ENCODE measurements at places on chromosomes 1 and 21.

DNA sequence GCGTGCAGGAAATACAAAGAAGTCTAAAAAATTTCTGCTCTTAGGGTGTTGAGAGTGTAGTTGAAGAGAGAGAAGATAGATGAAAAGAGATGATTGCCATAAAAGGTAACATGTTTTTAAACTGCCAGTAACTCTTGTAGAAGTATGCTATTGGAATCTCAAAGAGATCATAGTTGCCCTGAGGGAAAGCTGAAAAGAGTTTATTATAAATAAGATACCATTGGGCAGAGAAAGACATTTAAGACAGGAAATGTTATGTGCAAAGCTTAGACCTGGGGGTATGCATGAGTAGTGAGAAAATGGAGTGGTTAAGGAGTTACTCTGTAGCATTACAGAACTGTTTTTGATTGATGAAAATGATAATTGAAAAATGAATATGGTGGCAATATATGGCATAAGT, 17.6 kb downstream of the GABPA start:
- no peak for DNase-seq

DNA sequence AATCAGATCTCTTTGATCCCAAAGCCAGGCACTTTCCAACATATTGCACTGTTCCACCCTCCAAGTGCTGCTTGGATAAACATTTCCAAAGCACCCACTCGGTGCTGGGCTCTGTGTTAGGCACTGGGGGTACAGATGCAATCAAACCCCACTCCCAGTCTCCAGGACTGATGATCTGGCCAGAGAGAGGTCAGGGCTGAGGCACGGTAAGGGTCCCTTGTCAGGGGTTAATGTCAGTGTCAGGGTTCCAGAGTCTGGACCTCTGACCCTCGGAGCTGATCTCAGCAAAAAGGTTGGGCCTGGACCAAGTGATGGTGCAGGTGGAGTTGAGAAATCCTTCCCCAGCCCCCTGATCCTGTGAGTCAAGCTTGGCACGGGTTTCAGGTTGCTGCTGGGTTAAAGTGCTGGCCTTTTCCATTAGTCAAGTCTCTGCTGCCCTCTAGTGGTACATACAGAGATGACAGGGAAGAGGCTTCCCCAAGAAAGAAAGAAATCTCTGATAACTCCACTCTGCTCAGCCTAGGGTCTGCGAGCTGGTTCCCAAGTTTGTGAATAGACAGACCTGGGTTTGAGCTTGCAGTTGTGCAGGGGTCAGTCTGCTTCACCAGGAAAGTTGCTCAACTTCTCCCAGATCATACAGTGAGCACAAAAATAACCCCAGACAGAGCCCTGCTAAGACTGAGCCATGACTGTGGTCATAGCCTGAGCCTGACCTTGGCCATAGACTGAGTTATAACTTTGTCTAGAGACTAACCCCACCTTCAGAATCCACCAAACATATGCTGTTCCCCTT, 74.6 kb downstream of the DMRTA2 start:
- DNase-seq: peak; percentile 25

GRCh38 chr1:214581785-214582184, 21.2 kb upstream of the CENPF start:
- no peak for DNase-seq

DNA sequence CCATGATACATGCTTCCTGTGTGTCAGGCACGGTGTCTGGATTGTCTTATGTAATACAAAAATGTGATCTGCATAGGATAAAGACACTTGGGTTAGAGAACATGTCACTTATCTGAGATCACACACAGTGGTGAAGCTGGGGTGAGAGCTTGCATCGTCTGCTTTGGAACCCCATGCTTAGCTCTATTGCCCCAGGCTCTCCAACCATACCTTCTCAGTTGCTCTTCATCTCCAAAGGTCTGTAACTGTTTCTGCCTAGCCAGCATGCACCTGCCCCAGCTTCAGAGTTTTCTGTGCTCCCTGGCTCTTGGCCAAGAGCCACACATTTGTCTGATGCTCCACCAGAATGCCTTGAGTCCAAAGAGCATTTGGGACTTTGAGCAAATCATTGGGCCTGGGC, 93.9 kb upstream of the COG2 start:
- DNase-seq: no peak

DNA sequence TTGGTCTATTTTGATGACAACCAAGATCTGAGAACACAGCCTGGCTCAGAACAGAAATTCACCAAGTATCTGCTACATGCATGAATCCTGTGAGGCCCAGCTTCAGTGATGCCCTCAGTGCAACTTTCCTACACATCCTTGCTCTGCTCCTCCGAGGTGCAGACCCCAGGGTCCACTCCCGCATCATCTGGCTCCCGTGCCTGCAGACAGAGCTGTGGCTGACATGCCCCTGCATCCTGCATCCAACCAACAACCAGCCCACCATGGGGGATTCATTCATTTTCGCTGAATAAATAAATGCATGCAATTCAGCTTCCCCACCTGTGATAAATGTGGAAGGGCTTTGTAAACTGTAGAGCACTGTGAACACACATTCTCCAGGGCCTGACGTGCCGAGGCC, 112.3 kb downstream of the GLIS1 start:
- no peak for DNase-seq

DNA sequence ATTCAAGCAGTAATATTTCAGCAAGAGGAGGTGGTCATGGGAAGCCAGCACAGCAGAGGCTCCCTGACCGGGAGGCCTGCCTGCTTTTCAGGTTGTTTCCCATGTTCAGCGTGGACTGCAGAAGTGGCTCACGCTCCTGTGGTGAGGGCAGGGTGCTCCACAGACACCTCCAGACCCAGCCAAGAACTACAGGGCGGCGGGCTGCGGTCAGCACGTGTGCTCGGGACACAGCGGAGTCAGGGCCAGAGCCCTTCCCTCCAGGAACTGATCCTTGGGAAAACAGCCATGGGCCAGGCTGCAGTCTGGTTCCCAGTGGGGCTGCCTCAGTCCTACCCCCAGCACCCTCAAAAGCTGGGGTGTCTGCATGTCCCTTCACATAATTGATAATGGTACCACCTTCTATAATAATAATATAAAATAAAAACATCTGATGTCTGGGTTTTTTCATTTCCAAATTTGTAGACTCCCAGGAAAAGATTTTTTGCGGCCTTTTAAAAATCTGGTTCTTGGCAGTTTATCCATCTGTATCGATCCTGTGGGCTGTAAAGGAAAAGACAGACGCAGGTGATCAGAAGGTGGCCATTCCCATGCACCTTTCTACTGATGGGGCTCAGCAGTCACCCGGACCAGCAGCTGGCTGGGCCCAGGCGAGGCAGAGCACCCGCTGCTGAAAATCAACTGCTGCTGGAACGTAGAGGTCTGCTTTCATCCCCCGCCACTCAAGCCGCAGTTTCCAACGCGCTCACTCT, 10.7 kb downstream of the THAP3 start:
- DNase-seq: no peak

- DNase-seq: no peak
Measured at GRCh38 chr1:185400052-185400451, 83.0 kb upstream of the IVNS1ABP start.

DNA sequence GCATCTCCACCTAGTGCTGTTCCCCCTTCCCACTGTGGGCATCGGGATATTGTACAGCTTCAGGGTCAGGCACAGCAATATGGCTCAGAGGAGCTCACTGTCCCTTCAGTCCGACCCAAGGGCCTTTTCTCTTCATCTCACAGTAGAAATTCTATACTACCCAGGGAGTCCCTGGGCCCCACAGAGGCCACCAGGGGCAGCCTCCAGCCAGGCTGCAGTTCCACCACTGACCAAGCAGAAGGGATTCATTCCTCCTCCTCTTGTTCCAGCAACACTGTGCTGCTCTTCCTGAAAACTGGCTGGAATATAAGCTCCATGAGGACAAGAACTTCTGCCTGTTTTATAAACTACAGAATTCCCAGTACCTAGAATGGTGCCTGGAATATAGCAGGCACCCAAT, 70.5 kb downstream of the CD34 start:
- DNase-seq: no peak

DNA sequence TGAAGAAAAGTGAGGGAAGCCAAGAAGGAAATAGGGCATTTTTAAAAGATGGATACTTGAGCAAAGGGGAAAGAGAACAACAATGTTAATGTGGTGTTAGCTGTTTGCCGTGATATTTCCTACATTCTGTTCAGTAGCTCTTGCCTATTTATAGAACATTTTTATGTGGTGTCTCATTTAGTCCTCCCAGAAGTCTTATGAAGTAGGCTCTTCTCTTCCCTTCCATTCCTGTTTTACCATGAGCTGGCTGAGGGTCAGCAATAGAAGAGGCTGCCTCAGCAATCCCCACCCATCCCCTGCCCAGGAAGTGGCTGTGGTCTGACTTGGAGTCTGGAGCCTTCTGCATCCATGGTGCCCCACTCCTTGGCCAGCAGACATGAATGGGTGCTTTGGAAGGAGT, 60.1 kb downstream of the KIAA0040 start:
- no peak for DNase-seq

DNA sequence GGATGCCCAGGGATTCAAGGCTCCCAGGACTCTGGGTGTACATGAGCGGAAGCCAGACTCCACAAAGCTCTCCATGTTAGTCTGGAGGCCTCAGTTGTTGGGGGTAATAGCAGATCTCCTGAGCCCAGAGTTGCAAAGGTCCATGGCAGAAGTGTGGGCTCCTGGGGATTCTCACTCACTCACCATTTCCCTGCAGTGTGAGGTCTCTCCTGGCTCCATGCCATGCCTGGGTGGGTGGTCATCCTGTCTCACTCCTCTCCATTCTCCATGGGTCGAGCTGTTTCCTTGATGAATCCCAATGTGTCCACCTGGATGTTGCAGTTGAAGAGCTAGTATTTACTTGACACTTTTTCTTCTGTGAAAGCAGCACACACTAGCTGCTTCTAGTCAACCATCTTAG, 156.8 kb upstream of the LRRC7 start:
- no peak for DNase-seq

DNA sequence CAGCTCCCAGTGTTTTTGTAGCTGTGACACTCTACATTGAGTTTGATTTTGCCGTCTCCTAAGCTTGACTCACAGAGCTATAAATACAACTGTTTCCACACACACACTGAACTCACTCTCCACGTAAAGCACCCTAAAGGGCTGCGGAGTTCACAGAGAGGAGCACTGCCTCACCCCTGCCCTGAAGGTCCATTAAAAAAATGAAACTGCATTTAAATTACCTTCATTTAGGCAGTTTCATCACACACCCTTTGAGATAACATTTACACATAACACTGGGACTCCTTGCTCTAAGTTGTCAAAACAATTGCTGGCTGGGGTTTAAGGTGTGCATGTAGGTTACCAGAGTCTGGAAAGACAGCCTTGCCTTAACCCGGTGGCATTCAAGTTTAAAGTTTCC, 137.1 kb upstream of the MAGI3 start:
- no peak for DNase-seq

DNA sequence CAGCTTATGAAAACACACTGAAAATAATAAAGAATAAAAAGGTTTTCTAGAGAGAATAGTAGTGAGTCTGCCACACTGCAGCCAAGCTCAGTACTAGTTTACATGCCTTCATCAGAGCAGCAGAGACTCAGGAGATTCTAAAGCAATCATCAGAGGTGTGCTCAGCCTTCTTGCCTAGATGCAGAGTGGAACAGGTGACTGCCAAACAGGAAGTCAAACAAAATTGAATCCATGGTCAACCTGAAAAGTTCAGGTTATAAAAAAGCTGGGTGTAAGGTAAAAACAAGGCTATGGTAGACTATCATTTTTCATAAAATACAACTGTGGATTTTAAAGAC, 165.3 kb upstream of the C1orf105 start:
- no peak for DNase-seq

DNA sequence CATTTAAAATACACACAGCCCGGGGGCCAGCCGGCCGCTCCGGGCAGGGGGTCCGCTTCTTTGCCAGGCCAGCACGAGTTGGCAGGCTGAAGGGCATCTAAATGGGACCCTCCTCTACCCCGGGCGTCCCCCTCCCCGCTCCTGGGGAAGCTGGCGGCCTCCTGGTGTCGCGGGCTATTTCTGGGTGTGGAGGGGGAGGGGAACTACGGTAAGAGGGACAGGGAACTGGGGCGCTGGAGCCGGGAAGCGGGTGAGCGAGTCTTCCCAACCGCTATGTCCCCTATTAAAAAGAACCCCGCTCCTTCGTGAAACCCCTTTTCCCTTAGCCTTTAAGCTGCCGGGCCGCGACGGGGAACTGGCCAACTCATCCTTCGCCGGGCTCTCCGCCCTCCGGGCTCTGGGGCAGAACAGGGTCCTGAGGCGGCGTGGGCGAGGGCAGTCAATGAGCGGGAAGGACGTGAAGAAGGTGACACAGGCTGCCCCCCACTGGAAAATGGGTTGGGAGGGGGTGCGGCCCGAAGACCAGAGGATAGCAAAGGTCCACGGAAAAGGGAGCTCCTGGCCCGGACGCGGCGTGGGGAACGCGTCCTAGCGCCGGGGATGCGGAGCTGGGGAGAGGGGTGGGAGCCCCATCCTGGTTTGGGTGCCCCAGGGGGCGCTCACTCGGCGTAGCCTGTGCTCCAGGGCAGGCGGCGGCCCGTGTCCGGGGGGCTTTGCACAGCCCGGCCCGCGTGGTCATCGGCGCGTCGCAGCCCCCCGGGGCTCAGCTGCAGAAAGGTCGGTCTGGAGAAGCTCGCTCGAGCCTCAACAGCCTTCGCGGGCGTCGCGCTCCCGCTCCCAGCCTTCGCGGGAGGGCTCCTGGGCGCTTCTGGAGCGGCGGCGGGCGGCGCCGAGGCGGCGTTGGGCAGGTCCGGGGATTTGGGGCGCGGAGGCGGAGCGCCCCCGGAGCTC, 544 bp downstream of the PPM1J start:
- no peak for DNase-seq

DNA sequence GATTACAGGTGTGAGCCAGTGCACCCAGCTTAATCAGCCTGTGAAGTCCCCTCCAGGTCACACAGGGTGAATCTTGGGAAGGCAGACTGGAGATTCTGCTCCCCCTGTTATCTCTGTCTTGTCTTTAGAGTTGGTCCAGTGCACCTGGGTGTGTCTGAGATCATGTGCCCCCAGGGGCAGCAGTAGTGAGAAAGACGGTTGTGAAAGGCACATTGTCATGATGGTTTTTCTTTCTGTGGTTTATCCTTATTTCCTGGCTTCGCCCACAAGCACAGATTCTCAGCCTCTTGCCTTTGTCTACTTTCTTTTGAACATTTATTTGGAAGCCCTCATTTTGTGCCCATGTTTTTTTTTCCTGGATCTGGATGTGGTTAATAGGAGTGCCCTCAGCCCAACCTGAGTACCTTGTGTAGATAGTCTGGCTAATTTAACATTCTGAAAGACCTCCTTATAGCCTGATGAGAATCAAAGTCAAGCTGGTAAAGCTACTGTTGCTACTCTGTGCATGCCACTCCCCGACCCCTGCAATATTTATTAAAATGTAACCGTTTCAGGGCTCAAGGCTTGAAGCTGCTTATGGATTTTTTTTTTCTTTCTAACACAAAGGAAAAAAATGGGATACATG, 23.7 kb downstream of the UCK2 start:
- no peak for DNase-seq

DNA sequence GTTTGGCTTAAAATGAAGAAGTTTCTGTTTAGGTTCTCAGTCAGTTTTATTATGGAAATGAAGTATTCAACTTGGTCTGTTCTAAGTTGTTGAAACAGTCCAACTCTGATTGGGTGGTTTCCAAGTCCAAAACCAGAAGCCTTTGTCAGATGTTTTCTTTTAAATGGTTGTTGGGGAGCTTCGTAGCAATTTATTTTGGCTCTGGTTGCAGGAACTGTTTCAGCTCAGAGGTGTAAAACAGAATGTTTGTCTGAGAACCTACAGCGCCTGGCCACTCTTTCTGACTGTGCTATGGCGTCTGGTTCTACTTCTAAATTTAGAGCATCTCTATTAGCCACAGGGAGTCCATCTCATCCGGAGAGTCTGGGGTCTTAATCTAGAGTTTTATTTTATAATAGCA, 582.6 kb upstream of the TMPRSS15 start:
- DNase-seq: no peak
